ENCODE measurements at places on chromosomes 12 and 14. TPM values are rescaled to one million over a fixed set of nuclear protein-coding genes. Genes with fewer than 3 reads are reported as not detected.
A peak's percentile ranks its signal among the peaks of the same experiment; 100 is the strongest.

- no peak for DNase-seq
Observed at GRCh38 chr14:36511981-36512584, 7.9 kb downstream of the NKX2-1 start.

DNA sequence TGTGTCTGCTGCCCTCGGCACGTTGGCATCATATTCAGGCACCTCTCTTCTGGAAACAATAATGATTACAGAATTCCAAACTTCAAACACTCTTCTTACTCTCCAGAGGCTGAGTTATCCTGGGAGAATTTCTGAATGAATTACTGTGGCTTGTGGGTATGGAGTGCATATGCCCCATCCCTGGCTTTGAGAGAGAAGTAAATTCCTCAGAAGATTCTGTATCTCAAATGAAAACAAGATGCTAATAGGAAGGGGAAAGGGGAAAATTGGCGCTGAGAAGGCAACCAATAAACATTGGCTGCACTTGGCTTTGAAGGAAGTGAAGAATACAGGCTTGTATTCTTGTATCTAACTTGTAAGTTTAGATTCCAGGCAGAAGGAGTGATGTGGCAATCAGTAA lies 132.0 kb upstream of the NOVA1 start:
- DNase-seq, result no peak

Gene ALG10B
- total RNA-seq, result 9.9 TPM

- peak; percentile 84 for DNase-seq
Observed at GRCh38 chr12:101939856-101940265, 62.5 kb downstream of the DRAM1 start.

Gene TAS2R50
- total RNA-seq, result 2.4 TPM

DNA sequence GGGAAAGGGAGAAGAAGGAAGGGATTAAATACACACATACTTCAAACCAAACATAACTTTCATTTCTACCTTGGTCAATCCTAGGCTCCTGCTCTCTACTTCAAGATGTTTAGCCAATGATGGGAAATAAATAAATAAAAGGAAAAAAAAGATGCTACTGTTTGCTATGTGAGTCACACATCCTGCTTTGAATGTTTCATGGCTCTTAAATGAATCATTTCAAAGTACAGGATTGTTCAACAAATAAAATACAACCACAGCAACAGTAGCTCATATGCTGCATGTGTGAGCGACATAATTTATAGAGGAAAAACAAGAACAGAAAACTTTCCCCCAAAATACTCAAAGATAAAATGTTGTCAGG lies 54.3 kb upstream of the NPFF start:
- no peak for DNase-seq

Gene SMCO2
- total RNA-seq, result not detected

GRCh38 chr12:47067176-47067575 lies 12.2 kb upstream of the PCED1B start:
- no peak for DNase-seq

DNA sequence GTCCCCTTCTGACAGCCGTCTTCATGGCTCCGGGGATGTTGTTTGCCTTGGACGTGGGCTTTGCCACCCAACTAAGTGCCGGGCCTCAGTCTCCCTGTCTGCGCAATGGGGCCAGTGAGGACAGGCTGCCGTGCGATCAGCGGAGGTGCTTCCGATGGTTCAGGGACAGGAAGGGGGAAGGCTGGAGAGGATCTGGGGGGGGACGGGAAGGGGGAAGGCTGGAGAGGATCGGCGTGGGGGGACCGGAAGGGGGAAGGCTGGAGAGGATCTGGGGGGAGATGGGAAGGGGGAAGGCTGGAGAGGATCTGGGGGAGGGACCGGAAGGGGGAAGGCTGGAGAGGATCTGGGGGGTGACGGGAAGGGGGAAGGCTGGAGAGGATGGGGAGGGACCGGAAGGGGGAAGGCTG lies 3.4 kb downstream of the MMP17 start:
- no peak for DNase-seq

Data from neural progenitor cell (in vitro differentiated cells).